Astrocyte of the spinal cord (primary cell): ENCODE measurements at places on chromosomes 5 and 9.

DNA sequence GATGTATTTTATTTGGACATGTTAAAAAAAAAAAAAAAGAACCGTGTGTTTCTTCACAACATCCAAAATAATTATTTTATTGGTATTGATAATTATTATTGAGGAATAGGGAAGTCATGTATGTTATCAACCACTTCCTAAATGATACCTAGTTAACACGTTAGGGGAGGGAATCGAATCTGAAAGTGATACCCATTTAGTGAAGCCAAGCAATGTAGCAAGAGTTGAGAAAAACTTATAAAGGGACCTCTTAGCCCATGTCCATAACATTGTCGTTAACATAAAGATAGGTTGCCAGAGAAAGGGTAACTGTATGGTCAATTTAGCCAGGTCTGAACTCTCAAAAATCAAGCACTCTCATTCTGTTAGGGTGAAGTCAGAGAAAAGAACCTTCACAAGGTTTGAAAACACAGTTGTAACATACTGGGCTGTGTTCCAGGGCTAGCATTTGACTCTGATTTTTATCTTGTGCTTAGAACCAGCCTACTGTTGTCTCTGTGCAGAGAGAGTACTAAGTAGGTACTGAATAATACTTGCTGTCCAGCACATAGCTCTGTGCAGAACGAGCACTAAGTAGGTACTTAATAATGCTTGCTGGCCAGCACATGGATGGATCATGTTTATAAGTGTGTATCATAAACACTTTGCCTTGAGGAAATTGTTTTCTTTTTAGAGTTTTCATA is 60.4 kb downstream of the GHR start:
- DNase-seq = no peak

GRCh38 chr5:55222092-55222984 is 4.8 kb downstream of the MCIDAS start:
- DNase-seq = no peak

DNA sequence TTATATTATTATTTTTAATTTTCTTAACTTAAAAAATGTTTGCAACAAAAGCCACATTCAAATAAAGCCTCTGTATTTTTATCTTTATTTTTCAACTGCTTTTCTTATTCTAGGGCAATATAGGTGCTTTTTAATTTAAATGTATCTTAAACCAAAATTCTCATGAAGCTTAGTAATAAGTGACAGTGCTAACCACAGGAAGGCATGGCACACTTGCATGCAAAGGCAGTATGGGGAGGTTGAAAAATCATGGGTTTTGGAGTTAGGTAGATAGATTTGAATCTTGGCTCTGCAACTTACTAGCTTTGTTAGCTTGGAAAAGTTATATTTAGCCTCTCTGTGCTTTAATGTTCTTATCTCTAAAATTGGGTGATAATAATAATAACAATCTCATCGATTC is 458.0 kb downstream of the DMAC1 start:
- DNase-seq = no peak

DNA sequence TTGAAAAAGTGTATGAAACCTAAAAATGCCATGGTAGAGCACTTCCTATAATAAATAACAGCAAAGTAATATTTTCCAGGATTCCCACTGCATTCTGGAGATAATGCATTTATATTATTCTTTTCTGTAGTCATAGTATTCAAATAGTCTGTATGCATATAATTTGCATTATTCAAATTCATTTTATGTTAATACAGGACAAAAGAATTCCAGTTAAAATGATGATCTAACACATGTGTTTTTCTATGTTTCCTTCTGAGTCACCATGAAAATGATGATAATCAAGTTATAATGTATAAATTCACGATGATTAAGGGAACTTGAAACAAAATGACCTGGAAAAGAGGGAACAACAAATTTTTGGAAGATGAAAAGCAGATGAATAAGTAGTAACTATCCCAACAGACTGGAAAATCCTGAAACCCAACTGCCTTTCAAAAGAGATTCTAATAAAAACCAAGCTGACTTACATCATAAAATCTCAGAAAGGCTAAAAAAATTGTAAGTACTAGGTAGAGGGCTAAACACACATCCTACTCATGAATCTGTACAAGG is 358.6 kb upstream of the PAPPA start:
- DNase-seq = no peak

DNA sequence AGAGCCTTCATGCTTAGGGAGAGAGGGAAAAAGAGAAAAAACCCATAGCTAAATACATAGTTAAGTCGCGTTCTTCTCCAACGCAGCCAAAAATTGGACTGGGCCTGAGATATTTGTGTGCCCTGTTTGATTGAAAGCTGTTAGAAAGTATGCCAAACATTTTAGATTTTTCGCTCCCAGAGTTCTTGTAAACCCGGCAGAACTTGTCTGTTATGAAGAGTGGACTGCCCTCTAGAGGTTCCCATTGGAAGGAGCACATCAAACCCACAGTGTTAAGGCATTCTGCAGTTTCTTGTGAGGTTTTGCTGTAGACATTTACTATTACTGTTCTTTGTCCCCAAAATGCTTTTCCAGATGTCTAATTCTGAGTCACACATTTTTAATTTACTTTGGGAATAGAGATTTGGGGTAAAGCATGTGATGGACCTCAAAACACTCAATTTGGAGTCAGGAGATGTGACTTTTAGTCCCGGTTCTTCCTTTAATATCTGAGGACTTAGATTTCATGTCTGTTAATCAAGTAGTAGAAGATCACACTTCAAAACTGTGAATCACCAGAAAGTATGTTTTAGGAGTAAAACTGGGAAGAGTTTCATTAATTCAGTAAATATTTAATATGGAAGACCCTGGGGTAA is 96.6 kb downstream of the PCSK1 start:
- peak; percentile 93 for DNase-seq

DNA sequence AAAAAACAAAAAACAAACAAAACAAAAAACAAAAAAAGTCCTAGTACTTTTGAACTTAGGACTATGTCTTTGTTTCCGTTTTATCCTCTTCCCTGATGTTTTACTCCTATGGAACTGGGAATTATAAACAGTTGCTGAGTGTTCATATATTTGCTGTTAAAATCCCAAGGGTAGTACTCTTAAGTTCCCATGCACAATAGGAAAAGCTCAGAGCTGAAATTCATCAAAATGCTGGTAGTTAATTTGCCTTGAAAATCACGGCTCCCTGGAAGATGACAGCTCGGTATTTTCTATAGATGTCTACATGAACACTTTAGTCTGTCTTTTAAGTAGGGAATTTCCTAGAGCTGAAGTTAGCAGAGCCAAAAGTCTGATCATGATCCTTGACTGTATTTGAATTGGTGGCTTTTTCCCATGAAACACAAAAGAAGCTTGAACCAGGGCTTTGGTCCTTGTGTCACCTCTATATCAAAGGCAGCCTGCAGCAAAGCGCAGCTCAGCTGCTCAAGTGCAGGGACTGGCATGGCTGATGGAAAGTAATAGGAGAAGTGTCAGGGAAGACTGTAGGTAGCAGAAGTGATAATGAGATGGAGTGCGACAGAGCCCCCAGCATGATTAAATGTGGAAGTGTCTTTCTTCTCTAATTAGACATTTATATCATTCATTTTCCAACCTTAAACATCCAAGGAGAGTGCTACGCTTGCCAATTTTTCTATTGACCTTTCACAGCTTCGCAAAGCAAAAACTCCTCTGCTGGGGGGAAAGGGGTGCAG is 310.9 kb downstream of the TRIM36 start:
- DNase-seq = no peak

GRCh38 chr9:101902051-101902450 is 163.6 kb upstream of the GRIN3A start:
- DNase-seq = no peak

DNA sequence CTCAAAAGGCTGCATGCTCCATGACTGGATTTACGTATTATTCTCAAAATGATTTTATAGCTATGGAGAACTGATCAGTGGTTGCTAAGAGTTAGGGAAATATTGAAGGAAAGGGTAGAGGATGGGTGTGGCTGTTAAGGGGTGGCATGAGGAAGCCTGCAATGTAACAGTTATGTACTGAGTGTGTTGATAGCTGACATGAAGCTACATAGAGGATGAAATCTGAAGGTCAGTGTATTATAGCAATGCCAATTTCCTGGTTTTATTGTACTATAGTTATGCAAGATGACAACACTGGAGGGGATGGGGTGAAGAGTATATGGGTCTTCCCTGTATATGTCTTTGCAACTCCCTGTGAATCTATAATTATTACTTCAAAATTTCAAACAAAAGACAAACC is 51.0 kb downstream of the TMEM245 start:
- no peak for DNase-seq

DNA sequence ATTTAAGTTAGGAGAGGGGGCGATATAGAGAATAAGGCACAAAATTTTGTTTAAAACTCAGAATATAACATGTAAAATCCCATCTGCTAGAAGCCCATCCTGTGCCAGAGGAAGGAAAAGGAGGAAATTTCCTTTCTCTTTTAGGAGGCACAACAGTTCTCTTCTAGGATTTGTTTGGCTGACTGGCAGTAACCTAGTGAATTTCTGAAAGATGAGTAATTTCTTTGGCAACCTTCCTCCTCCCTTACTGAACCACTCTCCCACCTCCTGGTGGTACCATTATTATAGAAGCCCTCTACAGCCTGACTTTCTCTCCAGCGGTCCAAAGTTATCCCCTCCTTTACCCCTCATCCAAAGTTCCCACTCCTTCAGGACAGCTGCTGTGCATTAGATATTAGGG is 18.3 kb downstream of the MOCS2 start:
- peak; percentile 64 for DNase-seq

- no peak for DNase-seq
Measured at GRCh38 chr9:2215921-2216441, 200.8 kb downstream of the SMARCA2 start.

DNA sequence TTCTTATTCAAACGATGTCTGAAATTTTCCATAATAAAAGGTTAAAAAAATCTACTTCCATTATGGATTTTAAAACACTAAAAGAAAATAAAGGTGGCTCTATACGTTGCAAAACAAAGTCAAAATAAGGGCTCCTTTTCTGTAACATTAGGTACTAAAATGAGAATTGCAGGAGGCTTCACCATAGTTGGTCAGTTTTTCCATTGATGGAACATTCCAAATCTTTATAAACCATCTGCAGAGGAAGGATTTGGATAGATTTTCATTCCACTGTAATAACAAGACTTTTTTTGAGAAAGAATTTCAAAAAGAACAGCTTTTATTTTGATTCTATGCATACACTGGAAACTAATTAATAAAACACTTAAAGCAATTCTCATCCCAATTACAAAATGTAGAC is 145.6 kb downstream of the LURAP1L start:
- no peak for DNase-seq

DNA sequence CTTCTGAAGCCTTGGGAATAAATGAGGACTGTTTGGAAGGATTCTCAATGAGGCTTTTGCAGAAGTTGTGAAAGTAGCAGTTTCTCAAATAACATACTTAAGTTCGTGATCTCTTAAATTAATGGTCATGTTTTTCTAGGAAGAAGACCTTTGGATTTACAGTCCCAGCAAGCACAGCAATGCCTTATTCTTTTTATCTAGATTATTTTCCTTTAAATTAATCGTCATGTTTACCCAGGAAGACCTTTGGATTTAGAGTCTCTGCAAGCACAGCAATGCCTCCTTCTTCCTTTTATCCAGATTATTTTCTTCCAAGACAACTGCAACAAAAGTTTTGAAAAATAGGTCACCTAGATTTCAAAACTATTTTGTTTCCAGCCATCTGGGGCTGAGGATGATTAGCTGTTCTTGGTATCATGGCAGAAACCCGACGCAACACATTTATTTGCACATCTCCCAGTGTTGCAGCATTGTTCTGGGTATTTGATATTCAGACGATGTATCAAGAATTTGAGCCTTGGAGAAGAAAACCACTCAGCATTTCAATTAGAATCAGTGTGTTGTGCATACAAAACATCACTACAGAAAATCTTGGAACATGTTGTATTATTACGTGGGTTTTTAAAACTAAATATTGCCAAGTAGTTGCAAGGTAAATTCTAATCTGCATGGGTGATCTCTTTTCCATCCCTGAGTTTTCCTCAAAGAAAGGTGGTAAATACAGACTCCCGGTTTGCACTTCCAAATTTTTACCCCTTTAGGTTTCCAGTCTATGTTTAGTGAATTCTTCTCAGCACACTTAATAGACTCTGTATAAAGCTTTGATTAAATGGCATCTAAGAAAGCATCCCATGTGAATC is 50.9 kb downstream of the JAKMIP2 start:
- DNase-seq = no peak

GRCh38 chr9:120040896-120041295 is 539.1 kb downstream of the CDK5RAP2 start:
- no peak for DNase-seq

- peak; percentile 77 for DNase-seq
Measured at GRCh38 chr5:9519537-9519936, 26.3 kb downstream of the SEMA5A start.

DNA sequence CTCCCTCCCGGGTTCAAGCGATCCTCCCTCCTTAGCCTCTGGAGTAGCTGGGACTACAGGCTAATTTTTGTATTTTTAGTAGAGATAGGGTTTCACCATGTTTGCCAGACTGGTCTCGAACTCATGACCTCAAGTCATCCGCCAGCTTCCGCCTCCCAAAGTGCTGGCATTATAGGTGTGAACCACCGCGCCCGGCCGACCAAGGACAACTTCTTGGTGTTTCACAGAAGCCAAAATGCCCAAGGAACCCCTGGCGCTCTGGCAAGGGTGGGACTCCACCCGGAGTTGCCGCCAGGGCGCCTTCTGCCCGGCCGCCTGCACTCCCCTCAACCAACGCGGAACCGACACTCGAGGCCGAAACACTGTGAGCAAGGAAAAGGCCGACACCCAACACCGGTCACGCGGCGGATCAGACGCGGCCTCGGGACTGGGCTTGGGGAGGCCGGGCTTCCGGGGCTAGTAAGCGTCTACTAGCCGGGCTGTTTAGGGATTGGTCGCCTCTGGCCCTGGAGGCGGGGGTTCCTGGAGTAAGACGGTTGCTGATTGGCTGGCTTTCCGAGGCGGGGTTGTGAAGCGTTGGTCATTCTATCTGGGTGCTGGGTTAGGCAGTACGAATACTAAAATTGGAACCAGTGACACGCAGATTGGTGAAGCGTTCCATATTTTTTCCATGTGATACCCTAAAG is 7.7 kb upstream of the CFAP157 start:
- peak; percentile 97 for DNase-seq

DNA sequence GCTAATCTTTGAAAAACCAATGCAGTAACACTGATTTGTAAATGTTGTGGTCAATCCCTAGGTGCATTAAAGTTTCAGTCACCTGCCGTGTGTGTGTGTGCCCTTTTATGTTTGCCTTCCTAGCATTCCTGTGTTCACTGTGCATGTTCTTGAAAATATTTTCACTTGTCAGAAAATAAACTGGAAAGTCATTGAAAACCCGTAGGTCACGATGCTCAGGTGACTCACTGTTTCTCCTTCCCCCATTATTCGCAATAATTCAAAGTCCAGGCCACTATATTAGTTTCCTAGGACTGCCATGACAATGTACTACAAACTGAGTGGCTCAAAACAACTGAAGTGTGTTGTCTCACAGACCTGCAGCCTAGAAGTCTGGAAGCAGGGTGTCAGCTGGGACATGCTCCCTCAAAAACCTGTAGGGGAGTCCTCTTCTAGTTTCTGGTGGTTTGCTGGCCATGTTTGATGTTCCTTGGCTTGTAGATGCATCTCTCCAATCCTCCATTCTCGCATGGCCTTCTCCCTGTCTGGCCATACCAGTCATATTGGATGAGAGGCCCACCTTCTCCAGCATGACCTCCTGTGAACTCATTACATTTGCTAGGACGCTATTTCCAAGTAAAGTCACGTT is 29.3 kb downstream of the MARVELD2 start:
- DNase-seq = no peak

- DNase-seq = no peak
Measured at GRCh38 chr9:24462951-24463350, 82.7 kb downstream of the IZUMO3 start.
